ENCODE measurements at places on chromosomes 13 and 19.

DNA sequence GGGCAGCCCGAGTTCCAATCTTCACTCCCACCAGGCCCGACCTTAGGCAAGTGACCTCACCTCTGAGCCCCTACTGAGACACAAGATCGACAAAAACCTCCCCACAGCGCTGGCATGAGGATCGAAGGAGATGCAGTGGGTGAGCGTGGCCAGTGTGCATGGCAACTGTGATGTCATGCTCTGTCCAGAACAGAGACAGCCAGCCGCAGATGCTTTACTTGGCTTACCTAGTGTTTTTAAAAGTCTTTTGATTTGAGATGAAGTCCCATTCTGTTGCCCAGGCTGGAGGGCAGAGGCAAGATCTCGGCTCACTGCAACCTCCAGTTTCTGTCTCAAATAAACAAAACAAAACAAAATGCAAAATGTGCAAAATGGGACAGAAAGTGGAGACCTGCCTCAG, 47.4 kb upstream of the CCNE1 start:
- no peak for DNase-seq

DNA sequence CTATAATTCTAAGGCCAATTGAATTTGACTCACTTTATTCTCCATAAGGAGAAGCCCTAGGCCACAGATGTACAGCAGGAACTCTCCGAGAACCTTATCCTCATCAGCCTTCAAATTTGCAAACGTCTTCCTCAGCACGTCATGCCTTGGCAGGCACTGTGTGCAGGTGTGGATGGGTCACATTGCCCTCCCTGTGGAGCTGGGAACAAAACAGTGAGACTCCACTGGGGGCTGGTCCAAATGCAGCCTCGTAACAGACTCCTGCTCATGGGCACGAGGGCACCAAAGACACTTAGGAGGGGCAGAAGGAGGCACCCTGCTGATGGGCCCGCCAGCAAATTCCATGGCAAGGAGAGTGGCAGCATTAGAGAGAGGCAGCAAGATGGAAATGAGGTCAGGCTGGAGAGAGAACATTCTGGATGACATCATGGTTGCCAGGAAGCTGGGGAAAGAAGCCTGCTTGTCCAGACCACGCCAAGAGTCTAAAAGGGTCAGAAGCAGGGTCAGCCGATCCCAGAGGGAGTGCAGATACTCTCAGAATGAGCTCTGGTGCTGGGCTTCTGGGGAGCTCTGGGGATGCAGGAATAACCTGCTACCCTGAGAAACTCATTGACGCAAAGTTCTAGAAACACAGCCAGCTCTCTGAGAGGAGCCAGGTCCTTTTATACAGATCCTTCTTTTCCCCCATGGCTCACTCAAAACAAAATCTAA, 242.2 kb downstream of the B3GLCT start:
- no peak for DNase-seq

GRCh38 chr13:27593267-27593666, 27.1 kb downstream of the LNX2 start:
- DNase-seq = no peak

DNA sequence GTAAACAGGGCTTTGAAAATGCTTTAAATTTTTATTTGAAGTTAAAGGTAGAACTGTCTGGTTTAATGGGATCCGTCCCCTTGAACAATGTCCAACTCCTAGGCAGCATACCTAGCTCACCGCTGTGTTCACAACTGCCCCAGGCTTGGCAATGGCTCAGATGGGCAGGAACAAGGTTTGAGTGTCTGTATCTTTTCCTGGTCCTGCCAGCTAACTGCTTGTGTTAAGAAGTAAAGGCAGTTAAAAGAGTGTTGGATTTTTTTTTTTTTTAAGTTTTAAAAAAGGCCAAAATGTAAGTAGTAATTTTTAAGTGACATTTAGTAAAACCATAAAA, 66.7 kb upstream of the FNDC3A start:
- DNase-seq = no peak

GRCh38 chr19:32651729-32652140, 23.2 kb downstream of the ANKRD27 start:
- DNase-seq = peak; percentile 55

- DNase-seq = no peak
These were observed 43.2 kb downstream of the KLF12 start for GRCh38 chr13:74090869-74091605.

GRCh38 chr19:2050991-2051772, at the start of gene MKNK2:
TSS of gene MKNK2 (minus strand) at chr19:2051244. CDS start at chr19:2050851, 393 bp downstream.
- DNase-seq = peak; percentile 89

DNA sequence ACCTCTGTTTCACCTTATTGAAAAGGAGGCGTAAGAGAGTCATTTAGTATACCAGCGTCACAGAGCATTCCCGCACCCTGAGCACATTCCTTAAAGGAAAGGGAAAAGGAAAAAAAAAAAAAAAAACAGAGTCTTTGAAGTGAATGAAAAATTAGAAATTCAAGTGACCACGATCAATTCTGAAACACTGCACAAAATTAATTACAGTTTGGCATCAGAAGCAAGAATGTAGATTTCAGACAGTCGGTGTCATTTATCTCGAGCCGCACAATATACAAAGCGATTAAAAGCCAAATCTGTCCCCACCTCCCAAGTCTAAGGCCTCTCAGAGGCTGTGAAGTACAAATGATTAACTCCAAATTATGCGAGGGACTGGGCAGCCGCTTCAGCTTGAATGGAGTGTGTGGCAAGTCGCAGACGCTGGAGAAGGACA, 173.7 kb upstream of the ZNF507 start:
- DNase-seq = no peak

DNA sequence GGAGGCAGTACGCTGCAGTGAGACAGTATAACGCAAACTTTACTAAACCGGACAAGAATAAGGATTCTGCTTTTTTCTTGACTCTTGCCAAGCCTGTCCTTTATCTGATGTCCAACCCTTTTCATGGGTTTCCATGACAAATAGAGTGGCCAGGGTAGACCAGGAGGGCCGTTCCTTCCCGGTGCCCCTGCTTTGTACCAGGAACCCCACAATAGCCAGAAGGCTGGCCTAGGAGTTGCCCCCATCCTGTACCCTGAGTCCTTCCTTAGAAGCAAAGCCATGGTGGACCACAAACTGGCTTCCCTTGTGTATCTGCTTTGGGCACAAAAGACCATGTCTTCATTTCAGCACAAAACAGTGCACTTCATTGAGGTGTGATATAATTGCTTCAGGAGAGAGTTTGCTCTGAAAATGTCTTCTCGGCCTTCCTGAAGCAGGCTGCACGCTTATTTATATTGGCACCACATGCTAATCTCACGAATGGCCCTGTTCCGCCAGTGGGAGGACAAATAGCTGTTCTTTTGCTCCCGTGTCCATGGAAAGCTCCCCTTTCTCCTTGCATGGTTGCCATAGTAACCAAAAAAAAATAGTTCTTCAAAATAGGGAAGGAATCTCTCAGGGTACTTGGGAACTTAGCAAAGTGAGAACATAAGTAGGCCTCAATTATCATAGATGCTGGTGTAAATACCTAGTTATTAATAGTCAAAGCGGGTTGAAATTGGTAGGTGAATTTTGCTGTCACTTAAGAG, 222.1 kb downstream of the ZIC5 start:
- DNase-seq = no peak

DNA sequence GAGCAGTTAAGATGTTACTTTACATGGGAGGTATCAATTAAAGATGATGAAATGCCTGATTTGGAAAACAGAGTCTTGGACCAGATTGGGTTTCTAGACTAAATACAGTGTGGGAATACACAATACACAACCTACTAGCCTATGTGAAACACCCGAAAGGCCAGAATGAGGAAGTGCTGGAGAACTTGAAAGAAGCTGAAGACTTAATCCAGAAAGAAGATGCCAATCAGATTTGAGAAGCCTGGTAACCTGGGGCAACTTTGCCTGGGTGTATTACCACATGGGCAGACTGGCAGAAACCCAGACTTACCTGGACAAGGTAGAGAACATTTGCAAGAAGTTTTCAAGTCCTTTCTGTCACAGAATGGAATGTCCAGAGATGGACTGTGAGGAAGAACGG, 43.2 kb downstream of the N4BP2L1 start:
- no peak for DNase-seq

- no peak for DNase-seq
These were observed at the start of gene BCL3 for GRCh38 chr19:44748426-44749254. TSS of gene BCL3 (plus strand) at chr19:44748708. CDS start at chr19:44748791, 83 bp downstream.

DNA sequence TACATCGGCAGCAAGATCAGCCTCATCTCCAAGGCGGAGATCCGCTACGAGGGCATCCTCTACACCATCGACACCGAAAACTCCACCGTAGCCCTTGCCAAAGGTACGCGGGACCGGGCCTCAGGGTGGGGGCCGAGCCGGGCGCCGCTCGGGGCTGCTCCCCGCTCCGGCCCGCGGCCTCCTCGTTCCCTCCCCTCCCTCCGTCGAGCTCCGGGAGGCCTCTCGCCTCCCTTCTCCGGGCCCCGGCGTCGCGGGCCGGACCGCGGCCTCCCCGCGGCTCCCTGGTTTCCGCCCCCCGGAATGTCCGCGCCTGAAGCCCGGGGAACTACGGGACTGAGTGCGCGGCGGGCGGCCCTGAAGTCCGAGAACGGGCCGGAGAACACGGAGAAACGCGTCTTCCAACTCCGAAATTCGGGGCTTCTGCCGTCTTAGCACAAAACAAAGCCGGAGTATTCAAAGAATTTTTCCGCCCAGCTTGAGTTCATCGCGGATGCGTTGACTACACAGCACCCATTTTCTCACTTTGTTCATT, 423 bp downstream of the LSM14A start:
- DNase-seq = no peak

- no peak for DNase-seq
These were observed 367 bp downstream of the NDUFS7 start for GRCh38 chr19:1384085-1384462.

- DNase-seq = no peak
These were observed 107.3 kb upstream of the TNFSF11 start for GRCh38 chr13:42466609-42467008.

DNA sequence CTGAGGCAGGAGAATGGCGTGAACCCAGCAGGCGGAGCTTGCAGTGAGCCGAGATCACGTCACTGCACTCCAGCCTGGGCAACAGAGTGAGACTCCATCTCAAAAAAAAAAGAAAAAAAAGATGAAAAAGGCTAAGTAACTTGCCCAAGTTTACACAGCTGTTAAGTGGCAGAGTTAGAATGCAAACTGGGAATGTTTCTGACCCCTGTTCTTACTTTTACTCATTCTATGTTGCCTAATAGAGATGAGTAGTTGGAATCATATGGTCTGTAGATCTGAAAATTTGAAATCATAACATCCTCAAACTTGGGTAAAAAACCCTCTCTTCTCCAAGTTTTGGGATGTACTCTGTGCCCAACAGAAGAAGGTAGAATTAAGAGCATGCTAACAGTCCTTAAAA, 235.8 kb upstream of the RFC3 start:
- no peak for DNase-seq
